ENCODE measurements at places on chromosomes 2 and 18.

- no peak for DNase-seq
These were observed 101.4 kb downstream of the TNS1 start for GRCh38 chr2:217901400-217901799.

GRCh38 chr2:55141572-55142413, 90.3 kb downstream of the CLHC1 start:
- no peak for DNase-seq

DNA sequence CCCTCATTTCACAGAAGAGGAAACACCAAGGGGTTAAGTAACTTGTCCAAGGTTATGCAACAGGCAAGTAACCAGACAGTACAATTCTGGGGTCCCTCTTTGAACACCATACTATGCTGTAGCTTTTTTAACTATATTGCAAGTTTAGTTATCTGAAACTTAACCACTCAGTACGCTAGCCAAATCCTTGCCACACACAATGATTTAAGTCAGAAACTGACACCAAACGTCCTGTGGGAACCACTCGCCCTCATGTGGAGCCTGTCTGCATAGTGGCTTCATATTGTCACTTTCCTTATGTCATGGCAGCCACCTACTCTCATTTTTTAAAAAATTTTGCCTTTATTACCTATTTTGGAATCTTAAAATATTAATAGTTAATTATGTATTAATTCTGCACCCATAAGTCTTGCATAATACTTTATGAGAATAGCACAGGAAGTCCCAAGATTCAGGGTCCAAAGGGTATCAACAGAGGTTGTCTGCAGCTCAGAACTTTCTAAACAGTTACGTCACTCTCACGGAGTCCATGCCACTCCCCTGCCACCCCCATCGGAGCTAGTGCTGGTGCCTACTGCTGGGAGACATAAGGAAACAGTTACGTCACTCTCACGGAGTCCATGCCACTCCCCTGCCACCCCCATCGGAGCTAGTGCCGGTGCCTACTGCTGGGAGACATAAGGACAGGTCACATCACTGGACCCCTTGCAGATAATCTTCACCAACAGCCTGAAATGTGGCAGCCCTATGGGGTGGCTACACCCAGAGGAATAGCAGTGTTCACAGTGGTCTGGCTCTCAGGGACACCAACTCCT, 99.0 kb downstream of the L3MBTL4 start:
- DNase-seq = no peak

GRCh38 chr2:55111570-55112228, 61.4 kb upstream of the RTN4 start:
- DNase-seq = no peak

GRCh38 chr2:197575987-197576386, 60.1 kb downstream of the MOB4 start:
- DNase-seq = no peak

DNA sequence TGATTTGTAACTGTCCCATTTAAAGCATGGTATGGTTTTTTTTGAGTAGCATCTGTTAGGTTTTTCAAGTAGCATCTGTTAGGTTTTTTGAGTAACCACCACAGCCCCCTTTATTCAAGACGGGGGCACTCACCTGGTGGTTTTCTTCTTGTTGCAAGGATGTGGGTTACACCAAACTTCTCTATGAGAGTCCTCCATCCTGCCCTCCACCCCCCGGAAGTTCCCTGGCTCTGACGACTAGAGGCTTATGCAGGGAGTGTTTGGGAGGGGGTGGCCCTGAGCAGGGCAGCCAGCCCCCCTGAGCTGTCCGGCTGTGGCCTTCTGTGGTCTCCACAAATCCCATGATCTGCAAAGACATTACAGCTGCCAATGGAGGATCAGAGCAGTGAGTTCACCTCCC, 39.3 kb downstream of the MTCL1 start:
- no peak for DNase-seq

DNA sequence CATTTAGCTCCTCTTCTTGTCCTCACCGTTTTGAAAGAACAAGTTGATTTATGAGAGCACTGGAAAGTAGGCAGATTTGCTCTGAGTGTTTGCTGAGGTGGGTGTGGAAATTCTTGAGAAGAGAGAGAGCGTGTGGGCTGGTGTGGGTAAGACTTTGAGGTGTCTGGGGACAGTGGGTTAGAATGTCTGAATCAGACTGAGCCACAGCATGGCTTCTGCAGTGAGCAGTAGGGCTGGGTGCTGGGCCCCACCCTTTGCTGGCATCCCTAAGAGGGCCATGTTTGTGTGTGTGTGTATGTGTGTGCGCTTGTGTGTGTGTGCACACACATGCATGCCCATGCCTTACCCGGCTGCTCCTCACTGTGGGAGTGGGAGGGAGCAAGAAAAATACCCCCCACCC, 63.7 kb downstream of the COPS8 start:
- no peak for DNase-seq

GRCh38 chr2:224722770-224723169, 6.6 kb upstream of the CCDC195 start:
- no peak for DNase-seq

Measured in germinal center (tissue), 1 donor.